Epithelial cell of esophagus (primary cell): ENCODE measurements at places on chromosomes 1 and 21.
A peak's percentile ranks its signal among the peaks of the same experiment; 100 is the strongest.

DNA sequence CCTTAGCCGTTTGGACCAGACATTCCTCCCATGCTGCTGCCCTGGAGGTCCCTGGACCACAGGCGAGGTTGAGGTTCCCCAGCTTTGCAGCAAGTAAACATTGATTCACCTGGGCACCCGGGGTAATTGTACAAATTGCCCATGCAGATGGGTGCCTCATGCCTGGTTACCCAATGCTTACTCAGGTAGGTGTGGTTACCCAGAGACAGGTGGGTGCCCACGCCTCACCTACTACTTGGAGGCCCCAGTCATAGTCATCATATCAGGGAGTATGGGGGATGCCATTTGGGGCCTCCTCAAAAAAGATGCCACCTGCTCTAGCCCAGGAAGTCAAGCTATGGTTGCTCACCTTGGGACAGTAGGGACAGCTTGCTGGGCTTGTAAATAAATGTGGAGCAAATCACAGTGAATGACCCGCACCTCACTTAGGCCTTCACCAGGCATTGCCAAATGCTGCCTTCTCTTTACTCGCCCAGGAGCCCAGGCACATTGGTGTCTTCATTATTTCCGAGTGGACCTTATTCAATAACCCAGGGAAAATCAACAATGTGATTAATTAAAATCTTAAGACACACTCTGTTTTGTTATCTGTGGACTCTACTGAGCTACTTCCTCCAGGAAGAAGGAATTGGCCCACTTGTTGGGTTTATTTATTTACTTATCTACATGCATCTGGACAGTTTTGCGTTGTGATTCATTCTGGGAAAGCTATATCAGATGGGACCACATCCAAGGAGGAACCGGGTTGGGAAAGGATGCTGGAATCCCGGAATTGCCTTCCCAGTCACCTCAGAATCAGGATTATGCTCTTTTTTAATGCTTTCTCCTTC is 35.6 kb upstream of the GRHL3 start:
- peak; percentile 94 for DNase-seq

DNA sequence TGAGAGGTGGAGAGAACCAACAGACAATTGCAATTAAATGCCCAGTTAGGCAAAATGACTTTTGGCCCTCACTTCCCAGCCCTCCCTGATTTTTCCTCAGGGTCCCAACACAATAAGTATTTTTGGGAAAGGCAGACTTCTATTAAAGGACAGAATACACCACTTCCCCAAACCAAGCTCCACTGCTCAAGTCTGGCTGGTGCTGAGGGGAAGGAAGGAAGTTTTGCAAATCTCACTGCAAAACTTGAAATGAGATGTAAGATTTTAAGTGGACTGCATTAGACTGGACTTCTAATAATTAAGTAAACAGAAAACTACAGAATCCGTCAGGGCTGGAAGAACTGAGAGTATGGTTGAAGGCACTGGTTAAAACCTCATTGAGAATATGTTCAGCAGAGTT is 32.2 kb upstream of the CD1D start:
- DNase-seq = no peak

DNA sequence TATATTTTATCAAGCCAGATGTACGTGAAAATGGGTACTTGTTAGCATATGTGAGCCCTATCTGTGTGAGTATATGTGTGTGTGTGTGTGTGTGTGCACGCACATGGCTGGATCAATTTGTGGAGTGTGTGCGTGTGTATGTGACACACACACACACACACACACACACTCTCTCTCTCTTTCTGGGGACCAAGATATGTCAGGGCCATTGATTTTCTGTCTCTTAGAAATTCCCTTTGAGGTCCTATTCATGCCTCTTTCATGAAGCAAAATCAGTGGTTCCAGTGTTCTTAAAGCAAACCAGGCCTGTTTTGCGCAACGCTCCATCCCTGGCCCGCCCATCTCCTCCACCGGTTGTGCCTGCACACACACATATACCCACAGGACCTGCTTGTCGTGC is 90.0 kb downstream of the EPHB2 start:
- DNase-seq = no peak

- DNase-seq = no peak
Observed at GRCh38 chr1:50974618-50974935, 4.5 kb downstream of the CDKN2C start.

GRCh38 chr1:61368366-61368765 is 286.0 kb downstream of the NFIA start:
- no peak for DNase-seq

DNA sequence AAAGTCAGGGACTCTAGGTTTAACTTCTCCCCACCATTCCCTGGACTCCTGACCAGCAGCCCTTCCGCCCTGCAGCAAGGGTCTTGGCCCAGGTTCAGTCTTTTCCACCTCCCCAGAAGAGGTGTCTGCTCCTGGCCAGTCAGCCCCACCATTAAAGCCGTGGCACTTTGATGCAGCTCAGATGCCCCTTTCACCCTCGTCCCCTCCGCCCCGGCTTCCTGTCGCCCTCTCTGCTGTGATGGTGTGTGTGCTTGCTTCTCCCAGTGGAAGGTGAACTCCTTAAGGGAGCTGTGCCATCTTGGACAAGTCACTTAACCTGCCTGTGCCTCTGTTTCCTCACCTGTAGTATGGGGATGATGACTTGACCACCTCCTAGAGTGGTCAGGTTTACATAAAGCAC is 17.8 kb upstream of the TTC4 start:
- no peak for DNase-seq

- DNase-seq = no peak
Observed at GRCh38 chr1:211783897-211784296, 46.7 kb downstream of the LPGAT1 start.

GRCh38 chr21:42176859-42177258 is 42.1 kb upstream of the ABCG1 start:
- no peak for DNase-seq

GRCh38 chr1:202708456-202709275 is 1.6 kb downstream of the SYT2 start:
- no peak for DNase-seq

DNA sequence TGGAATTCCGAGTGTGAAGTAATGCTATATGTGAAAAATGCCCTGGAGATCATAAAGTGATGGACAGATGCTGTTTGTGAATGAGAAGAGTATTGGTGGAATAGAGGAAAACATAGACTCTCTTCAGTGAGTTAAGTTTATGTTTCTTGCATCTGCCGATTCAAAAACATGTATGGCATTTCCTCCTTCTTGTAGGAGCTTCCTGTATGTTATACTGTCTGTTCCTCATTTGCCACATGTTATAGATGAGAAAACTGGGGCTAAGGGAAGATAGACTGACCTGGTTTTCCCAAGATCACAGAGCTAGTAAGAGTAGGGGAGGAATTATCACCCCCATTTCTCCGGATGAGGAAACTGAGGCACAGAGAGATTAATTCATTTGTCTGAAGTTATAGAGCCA is 41.1 kb upstream of the IL20 start:
- no peak for DNase-seq

- no peak for DNase-seq
Observed at GRCh38 chr1:60857851-60858250, 224.5 kb upstream of the NFIA start.

GRCh38 chr1:53660666-53661065 is 78.3 kb downstream of the GLIS1 start:
- no peak for DNase-seq

DNA sequence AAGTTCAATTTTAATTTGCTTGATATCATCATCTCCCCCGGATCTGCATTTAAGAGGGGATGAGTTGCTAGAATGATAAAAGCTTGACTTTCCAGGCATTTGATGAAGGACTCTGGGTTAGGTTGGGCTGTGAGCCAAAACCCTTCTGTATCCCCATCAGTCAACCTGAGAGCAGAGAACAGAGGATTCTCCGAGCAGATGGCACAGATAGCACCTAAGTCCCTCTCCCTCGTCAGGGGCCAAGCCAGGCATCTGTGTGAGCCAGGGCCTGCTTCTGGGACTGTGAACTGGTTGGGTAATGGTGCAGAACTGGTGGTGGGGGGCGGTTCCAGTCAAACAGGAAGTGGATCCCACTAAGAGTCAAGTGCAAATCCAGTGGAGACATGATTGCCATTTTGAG is 205.8 kb downstream of the TNR start:
- no peak for DNase-seq

DNA sequence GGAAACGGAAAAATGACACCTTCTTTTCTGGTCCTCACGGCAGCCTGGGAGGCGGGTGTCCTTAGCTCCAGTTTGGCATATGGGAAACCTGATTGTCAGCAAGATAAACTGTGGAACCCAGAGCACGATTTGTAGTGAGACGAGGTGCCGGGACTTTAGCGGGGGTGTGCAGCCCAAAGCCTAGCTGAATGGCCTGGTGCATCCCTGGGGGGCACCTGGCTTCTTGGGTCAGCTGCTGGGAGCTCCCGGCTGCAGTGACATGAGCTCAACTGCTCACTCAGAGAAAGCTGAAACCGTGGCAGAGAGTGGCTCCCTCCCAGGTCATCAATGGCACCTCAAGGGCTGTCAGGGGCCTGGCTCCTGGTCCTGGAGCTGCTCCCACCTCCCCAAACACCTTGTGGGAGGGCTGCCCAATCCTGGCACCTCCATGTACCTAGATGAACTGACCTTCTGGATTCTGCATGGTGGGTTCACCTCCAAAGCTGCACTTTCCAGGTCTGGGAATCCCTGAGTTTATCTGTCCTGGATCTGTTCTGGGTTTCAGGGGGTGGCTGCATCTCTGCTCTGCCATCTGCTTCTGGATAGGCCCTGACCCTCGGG is 260.5 kb downstream of the MATN1 start:
- no peak for DNase-seq

DNA sequence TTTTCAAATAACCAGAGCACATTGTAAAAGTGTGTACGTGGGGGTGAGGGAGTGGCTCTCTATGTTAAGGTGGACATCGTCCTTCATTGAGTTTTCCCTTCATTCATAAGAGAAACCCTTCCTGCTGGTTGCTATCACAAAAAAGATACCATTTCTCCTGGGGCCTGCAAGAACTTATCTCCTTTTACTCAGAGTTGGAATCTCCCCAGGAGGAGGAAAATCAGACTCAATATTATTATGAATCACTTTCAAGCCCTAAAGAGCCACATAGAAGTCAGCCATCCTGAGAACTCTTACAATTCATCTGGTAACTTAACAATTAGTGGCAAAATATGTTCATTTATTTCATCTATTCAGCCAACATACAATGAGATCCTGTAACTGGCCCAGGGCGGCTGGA is 27.1 kb upstream of the TGFBR3 start:
- peak; percentile 11 for DNase-seq

GRCh38 chr21:39153373-39153772 is 29.9 kb downstream of the PSMG1 start:
- DNase-seq = peak; percentile 16

GRCh38 chr1:107529511-107530149 is 388.8 kb downstream of the NTNG1 start:
- DNase-seq = peak; percentile 79

- no peak for DNase-seq
Observed at GRCh38 chr1:58409890-58410289, 136.6 kb downstream of the OMA1 start.

DNA sequence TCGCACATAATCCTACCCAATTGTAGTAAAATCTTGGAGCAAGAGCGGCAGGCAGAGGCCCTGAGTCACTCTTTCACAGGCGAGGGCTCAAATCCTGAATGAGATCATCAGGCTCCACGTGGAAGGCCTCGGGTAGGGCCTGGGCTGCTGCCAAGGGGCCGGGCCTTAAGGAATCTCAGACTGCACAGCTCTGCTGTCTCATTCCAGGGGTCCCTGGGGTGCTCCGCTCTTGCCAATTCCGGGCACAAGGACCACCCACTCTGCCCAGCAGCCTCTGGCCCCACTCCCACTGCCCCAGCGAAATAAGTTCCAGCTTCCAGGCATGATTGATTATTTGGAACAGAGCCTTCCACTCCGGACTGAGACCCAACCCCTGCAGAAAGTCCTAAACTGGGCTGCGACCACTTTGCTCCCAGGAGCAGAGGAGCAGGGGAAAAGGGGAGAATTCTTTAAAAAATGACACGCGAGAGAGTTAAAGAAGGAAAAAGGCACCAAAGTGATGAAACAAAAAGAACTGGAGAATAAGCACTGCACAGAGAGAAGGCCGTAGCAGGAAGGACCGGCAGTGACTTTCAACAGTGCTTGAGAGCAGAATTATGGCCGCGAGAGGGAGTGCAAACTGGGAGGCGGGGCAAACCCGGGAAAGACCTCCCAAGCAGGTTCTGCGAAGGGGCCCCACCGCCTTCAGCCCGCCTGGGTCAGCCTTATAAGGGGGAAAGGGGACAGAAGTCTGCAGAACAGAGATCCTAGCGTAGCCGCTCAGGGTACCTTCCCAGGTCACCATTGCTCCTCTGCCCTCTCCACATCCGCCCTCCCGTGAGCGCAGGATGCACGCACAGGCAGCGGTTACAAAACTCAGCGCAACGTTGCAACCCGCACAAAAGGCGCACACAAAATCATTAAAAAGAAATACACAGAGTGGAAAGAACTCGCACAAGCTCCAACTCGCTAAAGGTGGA is 2.0 kb downstream of the ADAMTS1 start:
- peak; percentile 96 for DNase-seq

- DNase-seq = peak; percentile 87
Observed at GRCh38 chr1:231013391-231014015, 26.6 kb downstream of the FAM89A start.

DNA sequence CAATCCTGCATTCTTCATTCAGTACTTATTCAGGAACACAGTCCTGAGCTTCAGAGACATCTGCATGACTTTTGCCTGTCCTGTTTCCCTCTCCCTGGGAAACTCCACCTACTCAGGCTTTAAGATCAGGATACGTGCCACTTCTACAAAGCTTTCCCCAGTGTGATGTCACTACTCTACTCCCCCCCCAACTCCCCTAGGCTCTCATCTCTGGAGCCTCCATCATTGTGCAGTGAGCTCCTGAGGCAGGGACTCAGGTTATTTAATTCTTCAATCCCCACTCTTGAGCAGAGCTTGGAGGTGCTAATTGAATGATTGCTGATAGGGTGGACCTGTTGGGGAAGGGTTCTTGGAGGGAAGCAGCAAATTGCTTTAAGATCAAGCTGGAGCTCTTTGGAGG is 1.2 kb downstream of the NT5C1A start:
- no peak for DNase-seq

DNA sequence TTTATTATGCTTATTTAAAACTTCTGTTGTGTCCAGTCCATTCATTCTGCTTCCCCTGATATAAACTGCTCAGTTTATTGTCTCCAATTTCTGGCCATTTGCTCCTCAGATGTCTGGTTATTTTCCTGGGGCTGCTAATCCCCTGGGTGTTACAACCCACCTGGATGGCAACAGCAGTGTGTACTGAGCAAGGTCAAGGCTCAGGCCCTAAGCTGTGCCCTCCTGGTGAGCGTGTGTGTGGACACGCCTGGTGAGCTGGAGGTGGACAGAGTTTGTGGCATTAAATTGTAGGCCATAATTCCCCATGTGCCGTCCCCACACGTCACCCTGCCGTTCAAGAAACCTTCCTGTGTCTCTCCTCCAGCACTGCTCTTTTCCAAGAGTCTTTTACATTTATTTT is 18.1 kb upstream of the KIF1B start:
- DNase-seq = no peak

GRCh38 chr1:3594706-3595377 is 16.5 kb downstream of the MEGF6 start:
- no peak for DNase-seq

GRCh38 chr1:210681158-210681557 is 352.5 kb downstream of the HHAT start:
- no peak for DNase-seq
